ENCODE measurements at places on chromosomes 16 and 17.

DNA sequence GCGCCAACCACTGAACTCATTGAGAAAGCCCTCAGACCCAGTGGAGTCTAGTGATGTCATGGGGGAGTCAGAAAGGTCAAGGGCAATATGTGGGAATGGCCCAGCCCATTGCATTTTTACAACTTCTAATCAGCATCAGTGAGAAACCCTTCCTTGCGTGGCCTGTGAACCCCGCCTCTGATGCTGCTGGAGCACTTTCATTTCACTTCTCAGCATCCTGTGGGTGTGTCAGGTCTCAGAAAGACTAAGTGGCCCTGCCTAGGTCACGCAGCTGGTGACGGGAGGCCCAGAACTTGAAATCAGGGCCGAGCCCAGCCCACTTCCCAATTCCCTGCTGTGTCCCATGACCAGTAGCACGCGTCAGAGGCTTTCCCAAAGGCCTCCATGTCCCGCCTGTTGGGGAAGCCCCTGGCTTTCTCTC, 6.1 kb downstream of the DNAI2 start:
- DNase-seq = no peak

- DNase-seq = no peak
Measured at GRCh38 chr17:70888324-70888723, 719.0 kb downstream of the KCNJ2 start.

- DNase-seq = no peak
Measured at GRCh38 chr17:29659155-29659554, 36.4 kb upstream of the CORO6 start.

DNA sequence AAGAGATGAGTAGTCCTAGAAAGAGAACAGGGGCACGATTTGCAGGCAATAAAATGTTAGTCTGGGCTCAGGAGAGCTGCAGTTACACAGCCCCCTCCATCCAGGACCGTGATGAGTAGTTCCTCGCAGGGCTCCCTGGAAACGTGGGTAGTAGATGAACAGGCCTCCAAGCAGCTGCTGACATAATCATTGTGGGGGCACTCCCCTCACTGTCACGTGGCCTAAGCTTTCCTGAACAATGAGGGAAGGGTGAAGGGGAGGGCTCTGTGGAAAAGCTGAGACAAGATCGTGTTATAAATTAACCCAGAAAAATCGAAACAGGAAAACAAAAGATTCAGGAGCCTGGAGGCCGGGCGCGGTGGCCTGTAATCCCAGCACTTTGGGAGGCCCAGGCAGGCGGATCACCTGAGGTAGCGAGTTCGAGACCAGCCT, 1.3 kb upstream of the PER1 start:
- DNase-seq = no peak

GRCh38 chr17:73478334-73478733, 165.9 kb downstream of the SDK2 start:
- DNase-seq = no peak

DNA sequence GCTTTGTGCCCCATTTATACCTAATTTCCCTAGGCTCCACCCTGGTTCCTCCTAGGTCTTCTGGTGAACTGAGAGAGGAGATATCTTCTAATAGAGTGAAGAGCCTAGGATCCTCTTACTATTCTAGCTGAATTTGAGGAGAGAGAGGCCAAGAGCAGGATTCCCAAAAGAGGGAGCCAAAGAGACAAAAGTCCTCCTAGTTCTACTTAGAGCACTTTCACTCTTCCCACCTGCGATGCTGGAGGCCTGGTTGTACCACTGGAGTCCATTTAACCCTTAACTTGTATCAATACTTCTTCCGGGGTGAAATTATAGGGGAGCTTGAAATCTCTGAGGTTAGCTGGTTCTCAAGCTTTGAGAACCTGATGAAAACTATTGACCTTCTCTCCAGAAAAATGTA, 3.4 kb upstream of the SSH2 start:
- no peak for DNase-seq

DNA sequence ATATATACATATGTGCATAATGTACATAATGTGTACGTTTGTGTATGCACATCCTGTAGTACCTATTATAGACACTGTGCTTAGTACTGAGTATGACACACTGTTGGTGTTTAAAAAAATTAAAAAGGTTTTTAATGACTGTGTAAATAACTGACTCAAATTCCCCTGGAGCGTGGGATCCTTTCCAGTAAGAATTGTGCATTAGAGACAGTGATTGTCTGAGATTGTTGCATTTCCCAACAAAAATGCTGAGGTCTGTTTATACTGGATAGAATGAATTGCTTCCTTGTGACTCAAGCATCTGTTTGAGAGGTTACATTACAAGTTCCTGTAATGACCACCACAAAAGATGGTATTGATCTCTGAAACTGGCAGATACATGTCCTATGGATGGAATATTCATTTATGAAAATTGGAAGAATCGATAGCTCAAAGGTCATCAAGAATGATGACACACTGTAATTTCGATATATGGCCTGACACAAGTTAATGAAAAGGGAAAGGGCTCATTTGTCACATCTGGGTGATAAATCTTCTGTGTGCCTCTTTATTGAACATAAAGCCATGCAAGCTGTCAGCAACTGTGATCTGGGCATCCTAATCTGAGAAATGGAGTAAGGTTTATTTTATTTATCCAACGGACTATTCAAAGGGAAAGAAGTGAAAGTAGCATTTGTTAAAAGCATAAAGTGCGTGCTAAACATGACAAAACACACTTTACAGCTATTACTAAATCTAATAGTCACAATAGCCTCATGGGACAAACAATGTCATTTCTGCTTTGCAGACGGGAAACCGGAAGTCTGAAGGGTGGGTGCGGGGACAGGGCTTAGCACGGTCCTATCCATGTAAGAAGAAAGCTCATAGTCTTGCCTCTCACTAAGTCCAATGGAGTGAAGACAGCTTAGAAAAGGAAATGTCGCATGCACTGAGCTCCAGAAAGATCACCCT, 228.8 kb downstream of the CDH11 start:
- no peak for DNase-seq

- DNase-seq = no peak
Measured at GRCh38 chr17:70286391-70286790, 117.1 kb downstream of the KCNJ2 start.

GRCh38 chr16:31476303-31477219, 4.6 kb downstream of the TGFB1I1 start:
- DNase-seq = no peak

DNA sequence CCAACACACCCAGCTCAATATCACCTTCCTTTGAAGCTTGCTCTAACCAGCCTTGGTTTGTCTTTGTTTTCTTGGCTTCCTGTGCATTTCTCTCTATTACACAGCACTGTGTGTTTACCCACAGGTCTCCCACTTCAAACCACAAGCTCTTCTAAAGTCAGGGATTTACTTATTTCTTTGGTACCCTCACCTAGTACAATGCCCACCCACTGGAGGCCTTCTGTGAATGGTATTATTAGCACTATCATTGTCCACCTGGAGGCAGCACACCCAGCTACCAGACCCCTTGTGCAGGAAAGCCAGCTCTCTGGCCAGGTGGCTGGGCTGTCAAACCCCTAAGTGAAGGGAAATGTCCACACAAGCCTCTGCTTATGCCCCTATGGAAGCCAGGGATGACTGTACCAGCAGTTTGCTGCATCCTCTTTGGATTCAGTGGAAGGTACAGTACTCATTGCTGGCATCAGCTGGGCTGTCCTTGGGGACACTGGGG, 9.4 kb upstream of the TOP2A start:
- no peak for DNase-seq

- no peak for DNase-seq
Measured at GRCh38 chr16:69467531-69468204, 43.2 kb downstream of the CYB5B start.

GRCh38 chr17:38685491-38685890, 10.7 kb upstream of the EPOP start:
- no peak for DNase-seq

DNA sequence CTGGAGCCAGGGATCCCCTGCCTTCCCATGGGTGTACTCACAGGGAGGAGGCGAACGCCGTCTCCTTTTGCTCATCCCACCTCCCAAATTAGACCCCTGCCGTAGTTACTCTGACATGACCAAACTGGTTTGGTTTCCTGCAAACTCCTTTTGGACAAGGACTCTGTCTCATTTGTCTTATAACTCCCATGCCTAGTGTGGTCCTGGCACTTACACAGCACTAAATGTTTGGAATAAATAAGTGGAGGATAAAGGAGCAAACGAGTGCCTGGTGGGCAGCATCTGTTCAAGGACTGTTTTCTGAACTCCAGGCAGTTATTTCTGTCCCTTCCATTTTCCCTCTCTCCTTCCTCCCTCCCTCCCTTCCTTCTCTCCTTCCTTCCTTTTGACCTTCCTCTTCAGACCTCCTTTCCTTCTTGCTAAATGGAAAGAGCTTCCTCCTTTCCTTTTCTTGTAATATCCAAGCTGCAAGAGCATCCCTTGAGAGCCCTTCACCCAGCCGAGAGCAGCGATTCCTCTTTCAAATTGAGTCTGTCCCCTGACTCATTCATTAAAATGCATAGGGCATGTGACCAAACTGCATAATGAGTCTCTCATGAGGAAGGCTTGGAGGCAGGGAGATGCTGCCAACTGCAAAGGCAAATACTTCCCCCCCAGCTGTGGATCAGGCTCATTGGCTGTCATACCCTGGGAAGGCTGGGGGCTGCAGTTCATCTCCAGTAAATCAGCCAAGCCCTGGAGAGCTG, 36.8 kb downstream of the CHD9 start:
- DNase-seq = no peak

- no peak for DNase-seq
Measured at GRCh38 chr16:74439685-74440084, 18.4 kb upstream of the CLEC18B start.

DNA sequence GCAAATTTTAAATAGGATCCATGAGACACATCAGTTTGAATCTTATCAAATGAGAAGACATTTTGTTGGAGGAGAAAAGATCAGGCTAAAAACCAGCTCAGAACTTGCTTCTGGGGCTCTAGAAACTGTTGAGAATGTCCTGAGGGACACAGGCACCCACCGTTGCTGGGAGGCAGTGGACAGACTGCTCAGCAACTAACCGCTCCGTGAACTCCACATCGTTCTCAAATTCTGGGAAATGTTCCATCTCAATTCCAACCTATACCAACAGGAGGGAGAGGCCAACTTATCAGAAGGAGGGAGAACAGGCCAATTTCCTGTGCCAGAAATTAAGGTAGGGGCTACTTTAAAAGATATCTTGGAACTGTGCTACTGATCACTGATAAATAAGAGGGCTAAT, 8.3 kb downstream of the TAT start:
- no peak for DNase-seq

DNA sequence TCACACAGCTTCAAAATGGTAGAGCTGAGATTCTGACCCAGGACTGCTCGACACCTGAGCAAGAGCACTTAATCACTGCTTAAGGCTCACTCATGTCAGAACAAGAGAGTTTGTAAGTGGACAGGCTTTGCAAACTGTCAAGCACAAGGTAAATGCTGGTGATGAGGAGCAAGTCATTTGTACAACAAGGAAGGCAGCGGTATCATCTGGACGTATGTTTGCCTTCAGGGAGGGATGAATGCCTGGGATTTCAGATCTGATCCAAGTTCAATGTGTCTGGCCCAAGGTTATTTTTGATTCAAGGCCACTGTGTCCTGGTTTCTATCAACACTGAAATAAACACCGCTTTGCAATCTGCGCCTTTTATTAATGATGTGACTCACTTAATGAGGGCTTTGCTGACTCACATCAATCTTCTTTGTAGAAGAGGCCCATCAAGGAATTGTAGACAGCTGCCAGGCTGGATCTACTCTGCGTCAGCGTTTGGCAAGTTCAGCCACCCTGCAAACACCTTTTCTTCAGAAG, 174.4 kb upstream of the HS3ST3A1 start:
- no peak for DNase-seq

DNA sequence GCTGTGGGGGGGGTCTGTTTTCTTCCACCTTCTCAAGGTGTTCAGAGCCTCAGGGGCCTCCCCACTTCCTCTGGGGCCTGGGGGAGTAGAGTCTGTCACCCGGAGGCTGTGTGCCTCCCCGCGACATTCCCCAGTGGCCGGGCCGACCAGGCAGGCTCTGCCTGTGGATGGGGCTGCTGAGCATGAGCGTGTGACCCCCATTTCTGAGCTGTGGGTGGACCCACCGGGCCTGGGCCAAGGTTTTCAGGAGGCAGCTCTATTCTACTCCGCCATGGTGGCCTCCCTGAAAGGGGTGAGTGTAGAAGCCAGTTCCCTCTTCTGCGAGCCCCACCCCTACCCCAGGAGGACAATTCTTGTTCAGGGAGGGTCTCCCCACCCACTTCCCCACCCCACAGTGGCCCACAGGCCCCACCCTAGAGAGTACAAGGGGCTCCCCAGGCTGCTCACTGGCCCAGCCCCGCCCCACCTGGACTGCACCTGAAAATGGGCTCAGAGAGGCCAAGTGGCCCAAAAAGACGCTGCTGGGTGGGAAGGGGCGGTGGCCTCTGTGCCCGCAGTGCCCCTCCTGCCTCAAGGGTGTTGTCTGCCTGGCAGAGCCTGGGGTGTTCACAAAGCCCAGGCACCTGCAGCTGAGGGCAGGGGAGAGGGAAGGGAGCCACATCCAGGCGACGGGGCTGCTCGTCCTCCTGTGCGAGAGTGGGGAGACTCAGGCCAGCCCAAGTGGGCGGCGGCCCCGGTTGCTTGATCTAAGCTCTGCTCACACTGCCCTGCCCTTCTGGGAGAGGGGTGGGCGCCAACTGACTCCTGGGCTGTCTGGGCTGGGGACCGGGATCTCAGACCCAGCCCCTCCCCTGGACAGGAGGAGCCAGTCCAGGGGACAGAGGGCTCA, 1.3 kb downstream of the MSLN start:
- no peak for DNase-seq

- DNase-seq = peak; percentile 69
Measured at GRCh38 chr17:35448214-35448898, at the start of gene SLFN13. Gene SLFN13, minus strand, starts transcription at chr17:35448766. Its CDS starts 3,086 bp downstream, at chr17:35445680.

GRCh38 chr17:67111327-67111726, 67.0 kb downstream of the CACNG1 start:
- no peak for DNase-seq

All from NCI-H774 (cell line).